ENCODE measurements at places on chromosomes 1 and 21. TPM values are rescaled to one million over a fixed set of nuclear protein-coding genes. Genes with fewer than 3 reads are reported as not detected.

Gene GPA33
- not detected for total RNA-seq

Gene XCL1
- not detected for total RNA-seq

Gene ESPN
- total RNA-seq, result 0.45 TPM

Gene C8A
- total RNA-seq, result not detected

Gene BOLA1
- total RNA-seq, result 5.5 TPM

Gene OR10J1
- total RNA-seq, result not detected

Gene RNF223
- not detected for total RNA-seq

Gene CA6
- total RNA-seq, result not detected

Gene HSD3B2
- total RNA-seq, result not detected

Gene PTPN22
- total RNA-seq, result 3.7 TPM

Gene COL8A2
- 0.09 TPM for total RNA-seq

Gene LCE3D
- not detected for total RNA-seq

Gene DNALI1
- 1.5 TPM for total RNA-seq

Gene C1orf115
- total RNA-seq, result 29.7 TPM

Gene GSTM1
- total RNA-seq, result 2.7 TPM

Gene FAM72C
- 1.5 TPM for total RNA-seq

Gene TEX38
- total RNA-seq, result not detected

Gene RHD
- total RNA-seq, result not detected

Gene CYP4B1
- total RNA-seq, result not detected

Gene ZNF683
- total RNA-seq, result not detected

Gene IER5
- 25.8 TPM for total RNA-seq

Gene NTNG1
- total RNA-seq, result 0.18 TPM

Gene CD52
- total RNA-seq, result not detected

Gene KCNQ4
- total RNA-seq, result not detected

Gene PBX1
- 6.5 TPM for total RNA-seq

Gene OR2L2
- total RNA-seq, result not detected

Gene MECR
- 17.3 TPM for total RNA-seq

Gene IGFN1
- total RNA-seq, result not detected

Gene TTC22
- not detected for total RNA-seq

Gene RGS16
- total RNA-seq, result under 0.01 TPM

Gene ERG
- 55.8 TPM for total RNA-seq

Gene MYCL
- total RNA-seq, result 2.8 TPM

Gene KCNA3
- not detected for total RNA-seq

Gene CITED4
- total RNA-seq, result 7.1 TPM

Gene C1orf226
- total RNA-seq, result 0.85 TPM

Gene SHISA4
- 11.1 TPM for total RNA-seq

Gene PRR9
- not detected for total RNA-seq

Gene KRTAP12-2
- not detected for total RNA-seq

Gene CELA3B
- total RNA-seq, result not detected

Gene CFAP107
- not detected for total RNA-seq

Gene ASTN1
- total RNA-seq, result not detected

Gene PLPPR4
- not detected for total RNA-seq

Gene TRAPPC10
- 21.8 TPM for total RNA-seq

Gene OR2T2
- not detected for total RNA-seq

Gene CRYZL1
- 31.8 TPM for total RNA-seq

Gene AGTRAP
- 26.4 TPM for total RNA-seq

Gene CFHR3
- not detected for total RNA-seq

Gene CD1E
- not detected for total RNA-seq

Gene PLCH2
- 0.09 TPM for total RNA-seq
